ENCODE measurements at places on chromosomes 13 and 19.

GRCh38 chr13:24911133-24911908, 147.4 kb downstream of the RNF17 start:
- DNase-seq: no peak

DNA sequence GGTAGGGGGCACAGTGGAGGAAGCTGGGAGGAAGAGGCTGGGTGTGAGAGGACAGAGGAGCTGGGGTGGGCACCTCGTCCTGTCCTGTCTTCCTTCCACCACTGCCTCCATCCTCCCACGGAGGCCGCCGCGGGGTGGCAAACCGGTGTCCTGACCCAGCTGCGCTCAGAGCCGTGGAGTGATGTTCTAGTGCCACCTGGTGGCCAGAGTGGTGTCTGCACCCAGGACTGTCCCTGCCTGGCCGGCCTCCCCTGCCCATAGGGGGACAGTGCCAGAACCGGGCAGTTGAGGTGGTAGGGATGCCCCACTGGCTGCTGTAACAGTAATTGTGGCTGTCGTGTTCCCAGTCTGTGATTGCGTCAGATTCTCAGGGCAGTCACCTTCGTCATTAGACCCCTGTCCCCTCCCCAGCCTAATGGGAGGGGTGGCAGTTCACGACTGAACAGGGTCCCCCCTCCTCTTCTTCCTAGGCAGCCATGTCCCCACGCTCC, 11.1 kb upstream of the ARRDC2 start:
- DNase-seq: peak; percentile 39

GRCh38 chr19:31232180-31232579, 117.1 kb downstream of the TSHZ3 start:
- no peak for DNase-seq

GRCh38 chr13:113432506-113433270, 20.6 kb downstream of the ADPRHL1 start:
- no peak for DNase-seq

DNA sequence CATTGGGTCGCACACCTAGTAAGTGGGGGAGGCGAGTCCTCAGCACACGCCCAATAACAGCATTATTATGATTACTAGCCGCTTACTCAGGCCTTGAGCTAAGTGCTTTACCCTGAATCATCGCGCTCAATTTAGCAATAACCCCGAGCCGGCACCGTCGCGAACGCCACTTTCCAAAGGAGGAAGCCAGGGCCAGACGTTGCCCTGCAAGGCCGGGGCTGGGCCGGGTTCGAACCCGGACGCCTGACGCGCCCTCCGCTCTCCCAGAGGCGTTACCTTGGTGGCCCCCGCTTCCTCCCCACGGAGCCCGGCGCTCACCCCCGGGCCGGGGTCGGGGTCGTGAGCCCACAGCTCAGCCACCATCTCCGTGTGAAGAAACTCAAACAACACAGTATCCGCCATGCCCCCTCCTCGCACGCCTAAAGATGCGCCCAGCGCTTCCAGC, at the start of gene TRAPPC6A:
Gene TRAPPC6A (minus strand): TSS at position 421 of the 445 bp plus-strand sequence. CDS start 19 bp downstream, at position 402.
- DNase-seq: peak; percentile 61

- DNase-seq: no peak
These were observed 518 bp upstream of the PLPP2 start for GRCh38 chr19:291561-292280.

DNA sequence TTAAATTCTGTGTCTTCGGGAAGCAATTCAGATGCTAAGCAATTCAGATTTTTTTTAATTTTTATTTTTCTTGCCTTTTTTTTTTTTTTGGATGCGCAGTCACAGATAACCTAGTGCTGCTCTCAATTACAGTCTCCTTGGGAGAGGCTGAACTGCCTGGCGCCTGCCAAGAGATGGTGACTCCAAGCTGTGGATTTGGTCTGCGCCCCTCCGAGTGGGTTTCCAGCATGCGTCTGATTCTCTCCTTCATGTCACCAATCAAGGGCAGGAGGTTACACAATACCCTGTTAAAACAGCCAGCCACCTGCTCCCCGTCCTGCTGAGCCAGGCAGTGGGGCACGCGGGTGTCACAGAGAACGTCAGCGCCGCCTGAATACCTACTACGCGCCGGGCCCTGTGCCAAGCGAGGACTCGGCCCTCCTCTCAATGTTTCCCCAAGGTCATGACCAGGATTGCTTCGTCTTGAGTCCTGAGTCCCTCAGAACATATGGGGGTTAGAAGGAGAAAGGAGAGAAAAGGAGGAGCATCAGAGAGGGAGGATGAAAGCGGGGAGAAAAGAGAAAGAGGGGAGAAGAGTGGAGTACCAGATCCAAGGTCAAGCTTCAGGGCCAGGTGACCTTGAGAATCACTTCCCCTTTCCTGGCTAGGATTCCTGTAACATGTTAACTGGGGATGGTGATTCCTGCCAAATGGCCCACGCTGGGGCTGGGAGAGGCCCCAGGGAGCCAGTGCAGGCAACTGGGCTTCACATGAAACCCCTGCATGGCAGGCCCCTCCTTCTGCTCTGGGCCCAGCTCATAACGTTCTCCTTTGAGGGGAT, 213.6 kb downstream of the URI1 start:
- DNase-seq: peak; percentile 72

DNA sequence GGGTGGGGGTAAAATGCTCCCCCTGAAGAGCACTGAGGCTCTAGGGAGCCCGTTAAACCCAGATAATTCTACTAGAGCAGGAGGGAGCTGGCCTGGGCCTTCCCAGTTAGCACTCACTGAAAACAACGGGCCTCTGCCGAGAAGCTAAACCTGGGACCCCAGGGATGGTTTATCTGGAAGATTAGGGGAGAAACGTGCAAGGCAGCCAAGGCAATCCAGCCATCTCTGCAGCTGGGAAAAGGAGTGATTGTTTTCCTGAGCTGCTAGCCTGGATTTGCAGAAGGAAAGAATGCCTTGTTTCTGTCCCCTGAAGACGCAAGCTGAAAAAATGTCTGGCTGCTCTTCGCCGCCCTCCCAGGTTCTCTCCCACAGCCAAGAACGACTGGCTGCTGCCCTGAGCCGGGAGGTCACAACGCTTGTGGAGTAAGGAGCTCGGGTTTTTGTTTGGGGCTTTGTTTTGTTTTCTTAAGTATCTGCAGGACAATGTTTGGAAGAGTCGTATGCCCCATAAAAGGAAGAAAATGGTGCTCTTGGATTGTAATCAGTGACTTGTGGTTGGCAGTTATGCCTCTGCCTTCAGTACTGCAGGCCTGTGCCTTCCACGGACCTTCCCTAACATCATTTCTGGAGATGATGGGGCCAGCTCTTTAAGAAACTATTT, 31.5 kb downstream of the COL4A2 start:
- DNase-seq: no peak

GRCh38 chr13:112725346-112726015, 35.6 kb downstream of the ATP11A start:
- DNase-seq: no peak

DNA sequence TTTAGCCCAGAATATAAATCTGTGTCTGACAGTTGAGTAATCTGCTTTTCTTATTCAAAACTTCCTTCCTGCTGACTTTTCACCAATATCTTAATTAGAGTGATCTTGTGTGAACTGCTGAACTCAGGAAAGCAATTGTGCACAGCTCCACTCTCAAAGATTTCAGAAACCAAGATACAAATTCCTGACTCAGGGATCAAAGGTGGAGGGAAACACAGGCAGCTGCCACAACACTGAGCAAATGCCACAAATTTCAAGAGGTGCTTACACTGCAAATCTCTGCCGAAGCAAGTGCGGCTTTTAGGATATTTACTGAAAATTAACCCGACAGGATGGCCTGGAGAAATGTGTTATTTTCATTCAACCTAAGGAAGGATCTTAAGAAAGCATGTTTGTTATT, 111.4 kb downstream of the STOML3 start:
- DNase-seq: no peak

- no peak for DNase-seq
These were observed 583.7 kb upstream of the SPRY2 start for GRCh38 chr13:80924596-80924995.

GRCh38 chr13:44426461-44426860, 52.8 kb downstream of the SERP2 start:
- no peak for DNase-seq

- DNase-seq: no peak
These were observed 8.5 kb upstream of the SIGLEC8 start for GRCh38 chr19:51466723-51467122.
